ENCODE measurements at places on chromosomes 5 and 9.

DNA sequence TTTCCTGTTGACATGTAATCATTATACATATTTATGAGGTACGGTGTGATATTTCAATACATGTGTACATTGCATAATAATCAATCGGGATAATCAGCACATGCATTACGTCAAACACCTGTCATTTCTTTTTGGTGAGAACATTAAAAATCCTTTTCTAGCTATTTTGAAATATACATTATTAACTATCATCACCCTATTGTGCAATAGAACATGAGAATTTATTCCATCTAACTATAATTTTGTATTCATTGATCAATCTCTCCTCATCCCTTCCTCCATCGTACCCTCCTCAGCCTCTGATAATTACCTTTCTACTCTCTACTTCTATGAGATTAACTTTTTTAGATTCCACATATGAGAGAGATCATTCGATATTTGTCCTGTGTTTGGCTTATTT lies 170.9 kb upstream of the GHR start:
- DNase-seq: no peak

- no peak for DNase-seq
These were observed 716 bp upstream of the OTULIN start for GRCh38 chr5:14663734-14664269.

GRCh38 chr9:95102001-95102433 lies 215.5 kb downstream of the FANCC start:
- no peak for DNase-seq

DNA sequence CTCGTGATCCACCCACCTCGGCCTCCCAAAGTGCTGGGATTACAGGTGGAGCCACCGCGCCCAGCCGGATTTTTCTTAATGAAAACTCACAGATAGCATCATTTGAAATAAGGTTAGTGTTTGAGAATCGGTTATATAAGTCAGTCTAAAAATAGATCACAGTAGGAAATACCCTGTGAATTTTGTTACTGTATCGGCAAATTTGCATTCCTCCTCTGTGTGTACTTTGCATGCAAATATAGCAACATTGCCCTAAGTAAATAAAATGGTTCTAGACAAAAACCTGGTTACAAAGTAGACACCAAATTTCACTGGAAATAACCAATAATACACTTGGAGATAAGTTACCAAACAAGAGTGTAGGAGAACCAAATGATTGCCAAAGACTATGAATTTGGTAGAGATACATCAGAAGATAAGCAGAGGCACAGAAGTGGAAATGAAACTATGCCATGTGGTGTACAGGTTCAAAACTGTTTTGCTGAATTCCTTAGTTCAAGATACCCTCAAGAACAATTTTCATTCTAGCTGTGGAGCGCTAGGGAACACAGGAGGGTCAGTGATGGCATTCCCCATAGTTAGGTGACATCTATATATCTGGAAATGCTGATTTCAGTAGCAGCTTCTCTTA lies 58.1 kb downstream of the ICE1 start:
- no peak for DNase-seq
